ENCODE measurements at places on chromosomes 12 and 14.

DNA sequence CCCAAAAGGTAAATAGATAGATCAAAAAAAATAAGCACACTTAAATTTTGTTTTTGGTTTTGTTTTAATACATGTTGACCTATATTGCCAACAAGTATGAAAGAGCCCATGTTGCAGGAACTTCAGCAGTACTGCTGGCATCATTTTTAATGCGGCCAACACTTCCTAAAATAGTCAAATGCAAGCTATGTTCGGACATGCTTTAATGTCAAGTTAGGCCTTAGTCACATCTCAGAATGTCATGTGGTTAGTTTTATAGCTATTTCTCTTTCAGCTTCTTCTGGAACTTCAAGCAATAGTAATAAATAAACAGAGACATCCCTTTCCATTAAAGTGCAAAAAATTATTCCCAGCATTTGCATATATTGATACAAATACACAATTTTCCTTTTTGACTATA lies 153.4 kb downstream of the PIK3C2G start:
- no peak for DNase-seq

- no peak for DNase-seq
Observed at GRCh38 chr12:32501835-32502333, 102.5 kb downstream of the FGD4 start.

DNA sequence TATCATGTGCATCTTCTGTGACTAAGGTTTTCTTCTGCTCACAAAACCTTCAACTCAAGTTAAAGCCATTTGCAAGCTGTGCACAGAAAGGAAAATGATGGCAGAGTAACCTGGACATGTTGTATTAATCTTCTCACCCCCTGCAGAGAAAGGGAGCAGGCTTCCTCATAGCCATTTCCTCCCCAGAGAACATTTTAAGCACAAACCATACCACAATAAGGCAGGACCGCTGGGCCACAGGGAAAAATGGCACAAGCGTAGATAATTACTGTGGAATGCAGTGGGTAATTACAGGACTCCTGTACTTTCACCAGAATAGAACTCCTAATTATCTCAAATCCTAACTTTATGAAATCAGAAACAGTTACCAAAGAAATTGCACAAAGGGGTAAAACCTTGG lies 215.7 kb downstream of the KIF21A start:
- DNase-seq = no peak

- no peak for DNase-seq
Observed at GRCh38 chr12:51428256-51428655, 3.6 kb downstream of the SLC4A8 start.

- DNase-seq = no peak
Observed at GRCh38 chr12:4441355-4442335, 4.0 kb downstream of the FGF6 start.

GRCh38 chr12:64735442-64735841 lies 23.8 kb downstream of the GNS start:
- DNase-seq = no peak

GRCh38 chr12:34597548-34598351 lies 575.5 kb downstream of the ALG10 start:
- no peak for DNase-seq

DNA sequence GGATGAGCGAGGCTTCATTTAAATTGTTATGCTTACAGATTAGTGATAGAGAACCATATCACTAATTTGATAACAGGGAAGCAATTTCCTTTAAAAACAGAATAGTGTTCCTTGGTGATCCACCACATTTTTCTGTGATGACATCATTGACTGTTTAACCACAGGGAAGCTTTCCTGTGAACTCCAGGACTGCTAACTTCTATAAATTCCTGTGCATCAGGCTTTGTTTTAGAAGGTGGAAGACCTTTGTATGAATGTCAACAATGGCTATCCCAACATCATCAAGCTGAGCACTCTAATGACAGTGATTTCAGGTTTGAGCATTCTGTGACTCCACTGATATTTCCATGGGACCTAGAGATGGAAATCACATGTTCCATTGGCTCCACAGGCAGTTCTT lies 177.1 kb downstream of the RMST start:
- DNase-seq = no peak

DNA sequence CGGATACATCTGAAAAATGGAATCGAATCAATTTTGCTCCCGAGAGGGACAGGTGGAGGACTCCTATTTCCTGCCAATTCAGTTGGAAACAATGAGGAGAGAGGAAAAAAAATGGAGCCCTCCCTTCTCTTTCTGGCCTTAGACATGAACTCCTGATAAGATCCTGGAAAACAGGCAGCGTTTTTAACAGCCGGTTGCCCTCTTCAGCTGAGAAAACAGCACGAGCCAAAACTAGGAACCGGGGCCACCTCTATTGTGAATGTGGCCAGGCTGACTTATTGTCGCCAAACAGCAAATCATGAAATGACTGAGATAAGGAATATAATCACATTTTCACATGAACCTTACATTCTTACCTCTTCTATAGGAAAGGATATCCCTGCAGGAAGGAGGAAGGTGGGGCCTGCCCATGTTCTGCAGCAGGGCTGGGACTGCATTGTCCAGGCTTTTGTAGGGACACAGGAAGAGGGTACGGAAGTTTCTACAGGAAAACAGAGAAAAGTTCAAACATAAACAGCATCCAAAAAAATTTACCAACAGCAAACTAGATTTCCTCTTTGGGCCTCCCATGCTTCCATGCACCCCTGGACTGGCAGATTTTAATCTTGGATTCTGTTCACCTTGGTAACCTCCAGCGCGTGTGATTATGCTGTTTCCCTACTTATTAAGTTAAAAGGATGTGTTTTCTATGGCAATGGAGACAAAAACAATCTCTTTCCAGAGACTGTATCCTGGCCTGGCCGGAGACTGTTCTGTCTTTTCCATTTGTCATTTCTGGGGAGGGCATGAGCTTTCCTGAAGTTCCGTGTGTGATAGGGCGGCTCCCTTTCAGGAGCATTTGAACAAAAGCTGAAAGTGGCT lies 29.0 kb upstream of the ELK3 start:
- DNase-seq = no peak

DNA sequence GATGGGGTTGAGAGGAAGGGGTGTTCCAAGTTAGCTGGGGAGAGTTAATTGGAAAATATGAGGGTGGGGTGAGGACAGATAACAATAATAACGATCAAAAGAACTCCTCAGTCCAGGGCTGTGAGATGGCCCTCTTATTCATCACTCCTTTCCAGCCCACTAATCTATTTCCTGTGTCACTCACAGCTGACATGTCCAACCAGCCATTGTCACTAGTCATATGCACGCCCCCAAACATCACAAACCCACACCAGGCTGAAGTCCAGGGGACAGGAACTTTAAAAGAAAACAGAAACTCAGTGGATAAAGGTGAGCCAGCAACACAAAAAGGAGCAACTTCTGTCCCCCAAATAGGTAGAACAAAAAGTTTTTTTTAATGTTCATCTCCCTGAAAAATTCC lies 911 bp downstream of the CALCOCO1 start:
- DNase-seq = no peak

DNA sequence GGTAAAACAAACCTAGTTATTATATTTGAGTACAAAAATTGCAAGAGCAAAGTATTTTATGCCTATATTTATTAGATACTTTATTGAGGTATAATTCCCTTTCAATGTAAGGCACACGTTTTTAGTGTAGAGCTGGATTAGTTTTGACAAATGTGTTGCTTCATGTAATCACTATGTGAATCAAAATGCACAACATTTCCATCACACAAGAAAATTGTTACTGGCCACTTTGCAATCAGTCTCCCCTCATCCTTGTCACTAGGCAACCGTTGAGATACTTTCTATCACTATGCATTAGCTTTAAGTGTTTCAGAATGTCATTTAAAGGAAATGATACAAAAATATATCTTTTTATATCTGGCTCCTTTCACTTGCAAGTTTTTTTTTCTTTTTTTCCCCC lies 531.0 kb downstream of the CCER1 start:
- DNase-seq = no peak

- DNase-seq = no peak
Observed at GRCh38 chr14:94805680-94806288, 35.9 kb upstream of the GSC start.

- DNase-seq = no peak
Observed at GRCh38 chr12:27493260-27493940, 30.6 kb upstream of the PPFIBP1 start.

DNA sequence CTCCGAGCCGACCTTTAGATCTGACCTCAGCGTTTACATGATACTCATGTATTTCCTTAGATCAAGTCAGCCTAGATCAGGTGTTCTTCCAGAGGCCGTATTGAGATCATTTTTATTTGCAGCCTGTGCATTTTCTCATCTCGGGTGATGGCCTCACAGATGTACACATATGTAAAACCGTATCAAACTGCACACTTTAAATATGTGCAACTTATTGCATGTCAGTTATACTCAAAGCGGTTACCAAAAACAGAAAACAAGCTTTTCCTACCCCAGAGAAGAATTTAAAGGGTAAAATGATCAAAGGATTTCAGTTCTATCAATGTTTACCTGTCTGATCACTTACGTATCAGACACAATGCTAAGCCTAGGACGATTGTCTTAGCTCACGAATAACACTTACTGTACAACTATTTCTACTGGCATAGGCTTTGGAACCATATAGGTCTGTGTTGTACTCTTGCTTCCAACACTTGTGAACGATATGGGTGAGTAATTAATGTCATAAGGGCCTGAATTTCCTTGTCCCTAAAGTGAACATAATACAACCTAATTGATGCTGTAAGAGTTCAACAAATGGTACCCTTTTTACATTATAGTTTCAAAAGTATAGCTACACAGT lies 628 bp upstream of the LLPH start:
- no peak for DNase-seq

GRCh38 chr14:39628087-39628486 lies 195.9 kb upstream of the FBXO33 start:
- no peak for DNase-seq

DNA sequence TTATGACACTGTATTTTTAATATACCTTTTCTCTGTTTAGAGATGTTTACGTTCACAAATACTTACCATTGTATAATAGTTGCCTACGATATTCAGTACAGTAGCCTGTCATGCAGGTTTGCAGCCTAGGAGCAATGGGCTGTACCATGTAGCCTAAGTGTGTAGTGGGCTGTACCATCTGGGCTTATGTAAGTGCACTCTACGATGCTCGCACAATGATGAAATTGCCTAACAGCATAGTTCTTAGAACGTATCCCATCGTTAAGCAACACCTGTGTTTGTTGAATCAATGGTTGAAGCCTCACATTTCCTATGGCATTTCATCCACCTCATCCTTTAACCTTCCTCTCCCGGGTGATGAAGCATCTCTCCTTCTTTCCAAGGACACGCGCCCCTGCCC lies 12.5 kb upstream of the EML1 start:
- DNase-seq = no peak

GRCh38 chr12:18008642-18009041 lies 81.4 kb downstream of the RERGL start:
- DNase-seq = no peak

GRCh38 chr14:56648508-56649301 lies 69.1 kb downstream of the TMEM260 start:
- DNase-seq = no peak

- no peak for DNase-seq
Observed at GRCh38 chr14:41606282-41606531, 469 bp upstream of the LRFN5 start.

GRCh38 chr14:54040846-54041245 lies 84.2 kb upstream of the BMP4 start:
- no peak for DNase-seq

GRCh38 chr12:116373572-116374206 lies 96.2 kb upstream of the MED13L start:
- DNase-seq = no peak

DNA sequence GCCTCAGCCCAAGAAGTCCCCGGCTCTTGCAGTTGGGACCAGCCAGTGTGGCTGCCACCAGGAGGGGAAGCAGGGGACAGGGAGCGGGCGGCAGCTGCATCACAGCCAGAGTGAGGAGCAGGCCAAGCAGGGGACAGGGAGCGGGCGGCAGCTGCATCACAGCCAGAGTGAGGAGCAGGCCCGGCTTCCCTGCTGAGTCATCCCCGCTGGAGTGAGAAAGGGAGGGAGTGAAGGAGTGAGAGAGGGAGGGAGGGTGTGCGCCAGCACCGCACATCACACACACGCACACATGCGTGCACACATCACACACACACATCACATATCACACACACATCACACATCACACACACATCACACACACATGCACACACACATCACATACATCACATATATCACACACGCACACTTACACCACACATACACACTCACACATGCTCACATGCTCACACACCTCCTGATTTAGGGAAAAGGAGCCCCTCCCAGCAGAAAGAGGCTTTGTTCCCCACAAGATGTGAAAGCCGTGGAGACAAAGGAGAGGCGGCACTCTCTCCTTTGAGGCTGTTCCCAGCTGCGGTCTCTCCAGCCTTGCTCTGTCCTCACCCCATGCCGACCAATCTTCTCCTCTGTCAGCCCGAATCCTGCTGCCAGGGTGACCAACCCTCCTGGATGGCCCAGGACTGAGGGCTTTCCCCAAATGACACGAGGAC lies 16.7 kb upstream of the ZDHHC22 start:
- DNase-seq = no peak

DNA sequence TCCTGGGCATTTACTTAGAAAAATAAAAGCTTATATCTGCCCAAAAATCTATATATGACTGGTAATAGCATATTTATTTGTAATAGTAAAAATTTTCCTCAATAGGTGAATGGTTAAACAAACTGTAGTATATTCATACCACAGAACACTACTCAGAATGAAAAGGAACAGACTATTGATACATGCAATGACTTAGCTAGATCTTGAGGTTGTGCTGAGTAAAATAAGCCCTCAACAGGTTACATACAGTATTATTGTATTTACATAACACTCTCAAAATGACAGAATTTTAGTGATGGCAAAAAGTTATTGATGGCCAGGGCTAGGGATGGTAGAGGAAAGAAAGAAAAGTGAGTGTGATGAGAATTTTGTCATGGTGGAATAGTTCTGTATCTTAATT lies 178.4 kb downstream of the BMP4 start:
- no peak for DNase-seq

- DNase-seq = no peak
Observed at GRCh38 chr14:96176275-96176674, 28.4 kb upstream of the BDKRB2 start.

GRCh38 chr12:67154901-67155300 lies 114.3 kb upstream of the CAND1 start:
- DNase-seq = no peak
